RCC 7860 (cell line): ENCODE measurements at places on chromosomes 11 and 22.

DNA sequence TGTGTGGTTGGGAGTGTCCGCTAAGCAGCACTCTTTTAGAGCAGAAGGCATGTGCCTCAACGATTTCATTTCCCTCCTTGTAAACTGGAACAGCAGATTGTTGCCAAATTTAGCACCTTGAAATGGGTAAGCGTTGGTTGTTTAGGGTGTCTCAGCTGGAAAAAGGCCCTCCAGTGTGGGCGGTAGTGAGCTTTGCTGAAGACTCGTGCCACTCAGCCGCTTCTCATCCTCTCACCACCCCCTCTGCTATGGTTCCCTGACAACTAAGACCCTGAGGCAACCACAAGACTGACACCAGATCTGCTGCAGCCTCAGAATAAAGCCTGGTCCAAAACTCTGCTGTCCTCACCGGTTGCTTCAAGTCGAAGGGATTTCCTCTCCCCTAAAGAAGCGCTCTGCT, 9.9 kb upstream of the FERMT3 start:
- DNase-seq: no peak

DNA sequence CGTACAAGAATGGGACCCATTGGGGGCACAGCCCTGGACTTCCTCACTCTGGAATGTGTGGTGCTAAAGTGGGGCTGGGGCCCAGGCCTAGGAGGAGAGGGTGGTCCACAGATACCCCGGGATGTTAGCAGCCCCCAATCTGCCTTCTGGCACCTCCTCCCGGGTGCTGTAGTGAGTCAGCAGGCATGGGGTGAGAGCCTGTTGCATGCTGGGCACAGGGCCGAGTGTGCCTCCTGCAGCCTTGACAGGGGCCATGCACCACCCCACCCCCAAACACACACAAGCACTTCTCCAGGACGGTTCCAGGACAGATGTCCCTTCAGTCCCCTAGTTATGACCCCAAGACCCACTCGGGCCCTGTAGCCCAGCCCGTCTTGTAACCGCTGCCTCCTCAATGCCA, 23.5 kb upstream of the PHF21A start:
- no peak for DNase-seq

DNA sequence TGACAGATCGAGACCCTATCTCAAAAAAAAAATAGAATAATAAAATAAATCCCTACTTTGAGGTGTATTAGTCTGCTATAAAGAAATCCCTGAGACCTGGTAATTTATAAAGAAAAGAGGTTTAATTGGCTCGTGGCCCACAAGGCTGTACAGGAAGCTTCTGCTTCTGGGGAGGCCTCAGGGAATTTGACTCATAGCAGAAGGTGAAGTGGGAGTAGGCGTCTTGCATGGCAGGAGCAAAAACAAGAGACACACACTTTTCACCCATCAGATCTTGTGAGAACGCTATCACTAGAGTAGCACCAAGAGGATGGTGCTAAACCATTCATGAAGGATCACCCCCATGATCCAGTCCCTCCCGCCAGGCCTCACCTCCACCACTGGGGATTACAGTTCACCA, 29.2 kb downstream of the CDPF1 start:
- DNase-seq: no peak

DNA sequence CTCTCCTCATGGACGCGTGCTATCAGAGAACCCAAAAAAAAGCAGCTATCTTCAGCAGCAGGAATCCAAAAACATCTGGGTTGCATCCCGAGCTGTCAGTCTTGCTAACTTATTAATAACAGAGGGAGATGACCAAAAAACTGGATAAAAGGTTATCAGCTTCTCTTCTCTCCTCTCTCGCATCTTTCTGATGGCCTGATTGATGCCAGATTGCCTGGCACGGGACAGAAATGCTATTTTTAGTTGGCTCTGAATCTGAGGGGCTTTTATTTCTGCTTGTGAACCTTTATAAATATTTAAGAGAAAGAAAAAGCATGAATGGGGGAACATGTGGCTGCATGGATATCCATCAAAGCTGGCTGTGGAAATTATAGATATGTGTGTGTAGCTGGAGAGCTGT, 230.3 kb downstream of the ETS1 start:
- no peak for DNase-seq

GRCh38 chr11:72321381-72321996, 77.5 kb upstream of the PHOX2A start:
- peak; percentile 43 for DNase-seq

- DNase-seq: no peak
Measured at GRCh38 chr11:501683-502287, 5.3 kb downstream of the RNH1 start.

- DNase-seq: no peak
Measured at GRCh38 chr22:49664371-49664881, 163.2 kb downstream of the BRD1 start.

DNA sequence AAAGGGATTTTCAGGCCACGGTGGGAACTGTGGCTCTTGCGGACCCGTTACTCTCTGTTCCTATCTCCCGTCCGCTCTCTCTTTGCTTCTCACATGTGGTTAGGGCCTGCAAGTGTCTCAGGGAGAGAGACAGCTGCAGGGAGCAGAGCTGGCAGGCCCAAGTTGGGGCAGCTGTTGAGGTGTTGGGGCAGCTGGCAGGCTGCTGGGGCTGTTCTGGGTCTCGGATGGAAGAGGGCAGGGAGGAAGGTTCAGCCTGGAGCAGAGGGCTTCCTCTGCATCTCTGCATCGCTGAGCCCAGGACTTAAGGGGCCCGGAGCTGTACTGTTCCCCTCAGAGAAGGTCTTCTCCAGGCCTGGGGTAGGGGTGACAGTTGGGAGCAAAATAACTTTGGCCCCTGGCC, 2.6 kb upstream of the CNIH2 start:
- DNase-seq: no peak

GRCh38 chr11:32113200-32113919, 22.5 kb downstream of the RCN1 start:
- no peak for DNase-seq

- DNase-seq: no peak
Measured at GRCh38 chr11:80321786-80322185, 881.0 kb upstream of the TENM4 start.

DNA sequence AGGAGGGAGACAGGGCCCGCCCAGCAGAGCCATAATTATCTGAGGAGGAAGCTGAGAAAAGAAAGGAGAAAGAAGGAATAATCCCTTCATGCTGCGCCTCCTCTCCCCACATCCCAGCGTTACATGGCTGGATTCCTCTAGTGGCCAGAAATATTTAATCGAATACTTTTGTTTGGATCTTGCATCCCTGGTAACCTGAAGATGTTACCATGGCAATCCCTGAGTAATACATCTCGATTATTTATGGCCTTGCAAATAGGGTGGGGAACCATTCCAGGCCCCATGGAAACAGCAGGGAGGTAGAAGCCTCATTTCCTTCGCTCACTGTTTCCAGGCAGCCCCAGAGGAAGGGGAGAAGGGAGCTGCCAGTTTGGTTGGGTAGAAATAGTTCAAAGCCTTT, 357.7 kb downstream of the BUD13 start:
- no peak for DNase-seq

DNA sequence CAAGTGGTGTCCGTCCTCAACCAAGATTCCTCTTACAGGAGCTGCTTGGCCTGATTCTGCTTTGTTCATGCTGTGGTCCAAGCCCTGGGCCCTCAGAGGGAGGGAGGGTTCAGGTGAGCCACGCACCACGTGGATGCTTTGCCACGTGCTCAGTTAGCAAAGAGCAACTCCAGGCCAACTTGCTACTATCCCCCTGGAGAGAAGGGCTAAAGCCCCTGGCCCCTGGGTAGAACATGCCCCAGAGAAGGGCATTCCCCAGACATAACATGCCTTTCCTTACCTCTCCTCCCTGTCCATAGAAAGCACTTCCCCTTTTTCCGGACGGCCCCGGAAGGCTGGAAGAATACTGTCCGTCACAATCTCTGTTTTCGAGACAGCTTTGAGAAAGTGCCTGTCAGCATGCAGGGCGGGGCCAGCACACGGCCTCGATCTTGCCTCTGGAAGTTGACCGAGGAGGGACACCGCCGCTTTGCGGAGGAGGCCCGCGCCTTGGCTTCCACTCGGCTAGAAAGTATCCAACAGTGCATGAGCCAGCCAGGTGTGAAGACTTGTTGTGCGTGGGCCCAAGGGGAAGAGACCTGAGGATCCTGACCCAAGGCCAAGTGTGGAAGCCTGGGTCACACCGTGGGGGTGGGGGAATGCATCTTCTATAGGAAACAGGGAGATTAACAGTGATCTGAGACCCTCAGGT, 8.8 kb downstream of the FOXR1 start:
- no peak for DNase-seq

DNA sequence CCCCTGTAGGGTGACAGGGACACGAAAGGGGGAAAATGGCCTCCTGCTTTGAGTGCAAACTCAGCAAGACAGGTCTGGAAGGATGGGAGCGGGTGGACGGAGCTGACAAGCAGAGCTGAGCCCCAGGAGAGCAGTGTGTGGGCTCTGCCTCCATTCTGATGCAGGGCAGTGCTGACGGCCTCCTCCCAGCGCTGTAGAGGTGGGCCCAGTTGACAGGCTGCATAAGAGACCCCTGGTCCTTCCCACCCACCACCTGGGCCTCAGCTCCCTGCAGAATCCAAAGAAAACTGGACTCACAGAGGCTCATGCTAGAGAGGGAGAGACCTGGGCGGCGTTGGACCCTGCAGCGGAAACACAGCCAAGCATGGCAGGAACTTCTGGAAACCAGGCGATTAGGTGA, 1113.4 kb downstream of the BRD1 start:
- no peak for DNase-seq

DNA sequence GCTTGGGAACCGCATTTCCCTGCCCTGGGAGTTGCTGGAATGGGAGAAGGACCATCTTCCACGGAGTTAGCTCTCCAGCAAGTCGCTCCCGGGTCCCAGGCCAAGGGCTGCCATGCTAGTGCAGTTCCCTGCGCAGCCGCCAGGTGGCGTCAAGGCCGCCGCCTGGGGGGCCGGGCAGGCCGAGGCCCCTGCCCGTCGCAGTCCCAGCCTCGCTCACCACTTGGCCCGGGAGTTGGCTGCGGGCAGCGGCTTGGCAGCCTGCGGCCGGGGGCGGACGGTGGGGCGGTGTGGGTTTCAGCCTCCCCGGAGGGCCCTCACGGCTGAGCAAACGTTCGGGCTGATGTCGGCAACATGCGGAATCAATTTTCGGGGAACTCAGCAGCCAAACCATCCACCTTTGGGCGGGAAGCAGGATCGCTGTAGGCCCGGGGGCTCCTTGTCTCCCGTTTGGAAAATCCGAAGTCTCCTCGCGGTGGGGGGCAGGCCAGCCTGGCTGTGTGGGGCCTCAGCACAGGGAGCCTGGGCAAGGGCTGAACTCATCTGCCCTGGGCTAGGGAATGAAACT, 415.1 kb downstream of the SOX6 start:
- no peak for DNase-seq

GRCh38 chr22:37343348-37343747, 61.0 kb downstream of the CYTH4 start:
- no peak for DNase-seq

DNA sequence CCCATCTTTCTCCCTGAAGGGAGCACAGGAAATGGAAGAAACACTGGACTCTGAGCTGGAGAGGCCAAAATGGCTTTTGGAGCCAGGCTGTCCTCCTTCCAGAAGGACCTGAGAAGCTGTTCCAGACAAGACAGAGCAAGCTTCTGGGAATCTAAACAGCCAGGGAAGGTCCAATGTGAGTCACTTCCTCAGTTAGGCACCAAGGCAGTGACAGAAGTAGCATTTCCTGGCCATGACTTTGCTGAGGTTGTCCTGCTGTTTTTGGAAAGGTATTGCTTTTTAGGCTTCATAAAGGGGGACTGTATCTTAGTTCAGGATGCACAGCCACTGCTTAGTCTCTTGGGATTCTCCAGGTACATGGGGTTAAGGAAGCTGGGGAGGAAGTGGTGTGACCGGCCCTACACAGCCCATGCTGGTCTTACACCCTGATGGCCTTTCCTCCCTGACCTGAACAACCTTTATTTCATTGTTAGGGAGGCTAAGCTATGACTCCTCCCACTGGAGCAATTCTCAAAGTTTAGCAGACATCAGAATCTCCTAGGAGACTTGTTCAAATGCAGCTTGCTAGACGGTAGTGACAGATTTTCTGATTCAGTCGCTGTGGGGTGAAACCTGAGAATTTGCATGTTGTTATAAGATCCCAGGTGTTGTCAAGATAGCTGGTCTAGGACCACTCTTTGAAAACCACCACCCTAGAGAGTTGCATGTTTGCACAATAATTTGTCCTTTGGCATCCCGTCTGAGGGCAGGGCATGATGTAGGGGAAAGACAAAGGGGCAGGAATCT, 6.8 kb upstream of the INSC start:
- peak; percentile 40 for DNase-seq

DNA sequence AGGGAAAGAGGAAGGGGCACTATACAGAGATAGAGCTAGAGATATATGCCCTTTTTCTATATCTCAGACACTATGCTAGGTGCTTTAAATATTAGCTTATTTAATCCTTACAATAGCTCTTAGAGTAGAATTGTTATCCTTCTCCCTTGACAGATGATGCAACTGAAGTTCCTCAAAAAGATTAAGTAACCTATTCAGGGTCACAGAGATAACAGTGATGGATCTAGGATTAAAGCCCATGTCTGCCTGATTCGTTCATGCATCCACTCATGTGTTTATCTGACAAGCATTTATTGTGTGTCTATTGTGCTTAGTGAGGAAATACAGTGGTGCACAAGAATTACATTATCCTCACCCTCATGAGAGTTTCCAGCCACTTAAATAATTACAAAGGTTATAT, 8.7 kb downstream of the CCDC83 start:
- no peak for DNase-seq

DNA sequence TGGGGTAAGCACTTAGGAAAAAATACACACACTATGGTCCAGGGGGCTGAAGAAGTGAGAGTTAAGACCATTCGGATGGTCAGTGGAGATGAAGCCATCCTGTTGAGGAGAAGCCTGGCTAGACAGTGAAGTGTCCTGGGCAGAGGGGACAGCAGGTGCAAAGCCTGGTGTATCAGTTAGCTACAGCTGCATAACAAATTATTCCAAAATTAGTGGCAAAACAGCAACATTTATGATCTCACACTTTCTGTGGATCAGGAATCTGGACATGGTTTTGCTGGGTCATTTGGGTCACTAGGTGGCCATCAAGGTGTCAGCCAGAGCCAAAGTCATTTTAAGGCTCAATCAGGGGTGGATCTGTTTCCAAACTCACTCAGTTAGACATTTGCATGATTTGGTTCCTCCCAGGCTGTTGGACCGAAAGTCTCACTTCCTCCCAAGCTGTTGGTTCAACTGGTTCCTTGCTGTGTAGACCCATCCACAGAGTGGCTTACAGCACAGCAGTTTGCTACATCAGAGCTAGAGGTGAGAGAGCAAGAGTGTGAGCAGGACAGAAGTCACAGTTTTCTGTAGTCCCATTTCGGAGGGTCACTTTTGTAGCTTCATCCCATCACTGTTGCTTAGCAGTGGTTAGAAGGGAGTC, 80.1 kb upstream of the ALX4 start:
- DNase-seq: no peak

GRCh38 chr11:819943-820649, 1.4 kb downstream of the PNPLA2 start:
- DNase-seq: peak; percentile 61
